ENCODE measurements at places on chromosomes 1 and 21.
A peak's percentile ranks its signal among the peaks of the same experiment; 100 is the strongest.

- no peak for DNase-seq
Observed at GRCh38 chr1:181073638-181074037, 14.9 kb upstream of the IER5 start.

DNA sequence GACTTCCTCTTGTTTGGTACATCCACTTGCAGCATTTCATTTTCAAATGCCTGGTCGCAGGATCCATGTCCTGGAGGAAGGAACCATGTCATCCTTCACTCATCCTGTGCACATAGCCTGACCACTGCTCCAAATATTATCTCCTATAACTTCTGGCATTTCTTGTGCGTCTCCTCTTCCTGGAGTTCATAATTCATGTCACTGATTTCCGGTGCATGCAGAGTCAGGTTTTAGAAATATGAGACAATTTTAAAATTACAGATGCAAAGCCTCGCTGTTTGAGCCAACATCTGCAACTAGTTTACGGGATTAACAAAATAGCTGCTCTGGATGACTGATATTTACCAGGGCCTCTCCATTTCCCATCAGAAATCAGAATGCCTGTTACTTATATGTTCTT is 268.1 kb downstream of the DNM3 start:
- peak; percentile 87 for DNase-seq

DNA sequence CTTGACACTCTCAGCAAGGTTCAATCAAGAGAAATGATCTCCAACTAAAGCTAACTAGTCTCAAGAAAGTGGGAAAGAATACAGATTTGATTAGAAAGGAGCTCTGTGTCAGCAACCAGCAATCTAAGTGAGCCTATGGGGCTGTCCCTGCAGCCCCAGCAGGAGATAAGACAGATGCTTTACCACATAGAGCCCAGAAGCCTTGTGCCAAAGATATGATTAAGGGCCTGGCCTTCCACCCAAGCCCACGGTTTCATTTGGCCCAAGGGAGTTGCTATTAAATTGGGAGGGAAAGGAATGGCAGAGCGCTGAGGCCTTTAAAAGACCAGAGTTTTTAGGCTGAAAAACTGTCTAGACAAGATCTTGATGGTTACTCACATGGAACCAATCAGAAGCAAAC is 74.8 kb downstream of the HLCS start:
- DNase-seq: no peak

GRCh38 chr1:25245809-25246599 is 1.2 kb downstream of the RSRP1 start:
- no peak for DNase-seq

GRCh38 chr1:234907940-234908405 is 220.7 kb downstream of the TOMM20 start:
- peak; percentile 91 for DNase-seq

DNA sequence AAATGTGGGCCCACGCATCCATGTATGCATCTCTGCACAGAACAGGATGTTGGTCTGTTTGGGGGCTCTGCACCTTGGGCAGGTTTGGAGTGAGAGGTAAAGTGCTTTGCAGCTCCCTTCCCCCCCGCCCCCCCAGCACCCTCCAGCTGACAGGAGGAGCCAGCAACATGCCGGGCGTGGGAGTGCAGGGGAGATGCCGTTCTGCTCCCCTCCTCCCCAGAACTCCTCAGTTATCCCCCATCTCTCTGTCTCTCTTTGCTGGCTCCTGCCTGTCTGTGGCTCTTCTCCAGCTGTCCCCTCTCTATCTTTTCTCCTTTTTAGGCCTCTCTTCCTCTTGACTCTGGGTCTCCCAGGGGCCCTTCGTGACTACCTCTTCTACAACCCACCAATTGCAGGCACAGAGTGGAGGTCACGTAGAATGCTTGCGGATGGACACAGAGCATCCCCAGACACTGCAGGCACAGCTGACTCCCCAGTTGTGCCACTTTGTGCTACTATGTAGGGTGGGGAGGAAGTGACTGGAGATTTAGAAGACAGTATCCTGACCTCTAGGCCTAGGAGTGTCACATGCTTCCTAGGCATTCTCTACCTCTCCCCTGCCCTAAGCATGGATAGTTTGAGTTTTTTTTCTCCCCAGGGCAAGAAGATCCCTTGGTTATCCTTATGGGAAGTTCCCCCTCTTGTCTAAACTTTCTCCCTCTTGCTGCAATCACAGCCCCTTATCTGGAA is 1.7 kb upstream of the RORC start:
- DNase-seq: no peak

DNA sequence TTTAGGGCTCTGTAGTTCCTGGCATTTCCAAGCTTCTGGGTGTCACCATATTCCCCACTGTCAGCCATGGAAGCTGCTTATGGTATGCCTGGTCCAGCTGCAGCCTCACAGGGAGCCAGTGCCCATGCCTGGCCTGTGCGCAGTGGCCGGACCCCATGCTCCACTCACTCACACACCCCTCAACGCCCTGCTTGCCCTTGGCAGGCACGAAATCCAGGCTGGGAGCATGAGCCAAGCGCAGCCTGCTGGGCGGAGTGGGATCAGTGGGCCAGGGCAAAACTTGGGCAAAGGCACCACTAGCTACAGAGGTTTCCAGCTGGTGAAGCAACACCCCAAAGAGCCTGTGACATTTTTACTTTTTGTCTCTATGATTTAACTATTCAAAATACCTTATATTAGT is 520.4 kb downstream of the RWDD3 start:
- DNase-seq: no peak

DNA sequence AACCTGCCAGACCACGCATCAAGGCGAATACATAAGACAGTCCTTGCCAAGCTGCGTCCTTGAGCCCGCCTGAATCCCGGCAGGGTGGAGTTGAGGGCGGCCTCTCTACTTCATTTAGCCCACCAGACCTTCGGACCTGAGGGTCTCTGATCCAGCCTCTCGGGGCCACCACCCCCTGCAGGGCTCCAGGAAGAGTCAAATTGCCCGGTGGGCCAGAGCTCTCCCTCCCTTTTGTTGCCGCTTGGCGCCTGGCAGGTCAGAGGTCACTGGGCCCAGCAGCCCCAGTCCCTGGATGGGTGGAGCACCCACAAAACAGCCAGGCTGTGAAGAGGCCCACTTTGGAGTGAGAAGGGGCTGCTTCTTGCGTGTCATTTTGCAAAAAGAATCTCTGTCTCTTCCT is 9.0 kb downstream of the GNG4 start:
- DNase-seq: no peak

DNA sequence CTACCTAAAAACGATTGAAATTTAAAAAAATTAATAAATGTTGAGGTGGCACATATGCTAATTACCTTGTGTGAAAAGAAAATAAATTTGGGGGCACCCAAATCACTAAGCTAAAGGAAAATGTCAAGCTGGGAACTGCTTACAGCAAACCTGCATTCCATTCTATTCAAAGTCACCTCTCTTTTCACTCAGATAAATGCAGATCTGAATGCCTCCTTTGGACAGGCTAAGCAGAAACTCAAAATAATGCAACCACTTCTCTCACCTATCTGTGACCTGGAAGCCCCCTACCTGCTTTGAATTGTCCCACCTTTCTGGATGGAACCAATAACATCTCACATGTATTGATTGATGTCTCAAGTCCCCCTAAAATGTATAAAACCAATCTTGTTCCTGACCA is 628.7 kb downstream of the AMY1C start:
- no peak for DNase-seq

DNA sequence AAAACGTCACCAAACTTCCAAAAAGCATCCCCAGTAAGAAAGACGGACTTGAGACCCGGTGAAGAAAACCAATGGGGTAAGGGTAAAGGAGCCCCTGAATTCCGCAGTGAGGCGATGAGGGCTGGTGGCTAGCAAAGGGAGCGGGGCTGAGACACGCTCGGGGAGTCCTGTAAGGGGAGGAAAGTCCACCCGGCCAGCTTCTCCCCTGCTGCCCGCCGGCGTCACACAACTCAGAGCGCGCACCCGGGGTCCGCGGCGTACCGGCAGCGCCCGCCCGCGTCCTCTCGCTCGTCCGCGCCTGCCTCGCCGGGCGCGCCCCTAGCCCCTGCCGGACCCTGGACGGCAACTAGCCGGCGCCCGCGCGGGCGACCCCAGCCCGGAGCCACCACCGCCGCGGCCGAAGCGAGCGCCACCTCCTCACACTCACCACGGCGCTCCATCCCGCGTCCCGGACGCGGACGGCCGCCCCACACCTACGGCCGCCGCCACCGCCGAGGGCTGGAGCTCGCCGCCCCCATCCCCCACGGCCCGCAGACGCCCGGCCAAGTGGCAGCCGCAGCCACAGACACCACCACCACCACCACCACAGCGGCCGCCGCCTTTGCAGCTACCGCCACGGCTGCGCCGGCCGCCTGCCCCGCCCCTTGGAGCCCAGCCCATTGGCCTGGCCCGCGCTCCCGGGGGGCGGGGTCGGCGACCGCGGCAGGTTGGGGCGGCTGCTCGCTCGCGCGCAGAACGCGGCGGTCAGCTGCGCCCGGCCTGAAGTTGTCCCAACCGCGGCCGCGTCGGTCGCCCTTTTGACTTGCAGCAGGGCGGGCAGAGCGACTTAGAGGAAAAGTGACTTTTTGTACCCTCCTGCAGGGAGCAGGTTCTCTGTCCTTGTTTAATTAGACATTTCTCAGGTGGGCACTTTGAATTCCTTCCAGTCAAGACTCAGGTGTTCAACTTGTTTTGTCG is 10.0 kb upstream of the ARHGAP29 start:
- no peak for DNase-seq

DNA sequence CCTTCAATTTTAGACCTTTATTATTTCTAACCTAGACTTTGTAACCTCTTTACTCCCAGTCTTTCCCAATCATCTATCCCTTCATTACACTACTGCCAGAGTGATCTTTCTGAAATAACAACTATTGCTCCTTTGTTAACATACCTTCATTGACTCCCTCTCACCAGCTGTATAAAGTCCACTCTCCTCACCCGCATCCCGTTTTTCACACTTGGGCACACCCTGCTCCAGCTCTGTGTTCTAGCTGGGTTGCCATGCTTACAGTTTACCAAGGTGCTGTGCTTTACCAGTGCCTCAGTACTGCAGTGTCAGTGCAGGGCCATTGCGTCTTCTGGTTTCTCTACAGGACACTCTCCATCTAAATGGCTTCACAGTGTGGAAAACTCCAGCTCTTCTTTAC is 148.2 kb downstream of the NFIA start:
- DNase-seq: no peak

DNA sequence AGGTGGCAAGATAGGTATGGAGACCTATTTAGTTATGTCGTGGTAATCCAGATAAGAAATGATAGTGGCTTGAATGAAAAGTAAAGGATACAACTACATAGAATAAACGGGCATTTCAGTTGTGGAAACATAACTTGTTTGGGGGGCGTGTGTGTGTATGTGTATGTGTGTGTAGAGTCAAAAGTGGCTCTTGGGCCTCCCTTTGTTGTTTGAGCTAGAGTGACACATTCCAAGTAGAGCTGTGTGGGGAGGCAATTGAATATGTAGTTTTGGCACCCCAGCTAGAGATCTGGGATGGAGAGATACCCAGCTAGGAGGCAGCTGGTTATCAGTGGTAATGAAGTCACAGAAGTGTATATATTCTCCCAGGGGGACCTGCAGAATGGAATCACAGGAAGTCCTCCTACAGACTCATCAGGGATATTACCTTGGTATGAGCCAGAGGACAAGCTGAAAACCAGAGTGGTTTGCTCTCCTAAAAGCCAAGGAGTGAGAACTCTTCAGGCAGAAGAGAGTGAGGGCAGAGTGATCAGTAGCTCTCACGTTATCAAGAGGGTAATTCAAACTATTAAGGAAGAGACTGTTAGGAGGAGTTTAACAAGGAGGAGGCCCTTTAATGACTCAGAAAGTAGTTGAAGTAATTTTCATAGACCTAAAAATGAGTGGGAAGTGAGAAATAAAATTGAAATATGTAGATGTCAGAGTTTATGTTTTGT is 5.1 kb downstream of the CR1L start:
- DNase-seq: no peak

DNA sequence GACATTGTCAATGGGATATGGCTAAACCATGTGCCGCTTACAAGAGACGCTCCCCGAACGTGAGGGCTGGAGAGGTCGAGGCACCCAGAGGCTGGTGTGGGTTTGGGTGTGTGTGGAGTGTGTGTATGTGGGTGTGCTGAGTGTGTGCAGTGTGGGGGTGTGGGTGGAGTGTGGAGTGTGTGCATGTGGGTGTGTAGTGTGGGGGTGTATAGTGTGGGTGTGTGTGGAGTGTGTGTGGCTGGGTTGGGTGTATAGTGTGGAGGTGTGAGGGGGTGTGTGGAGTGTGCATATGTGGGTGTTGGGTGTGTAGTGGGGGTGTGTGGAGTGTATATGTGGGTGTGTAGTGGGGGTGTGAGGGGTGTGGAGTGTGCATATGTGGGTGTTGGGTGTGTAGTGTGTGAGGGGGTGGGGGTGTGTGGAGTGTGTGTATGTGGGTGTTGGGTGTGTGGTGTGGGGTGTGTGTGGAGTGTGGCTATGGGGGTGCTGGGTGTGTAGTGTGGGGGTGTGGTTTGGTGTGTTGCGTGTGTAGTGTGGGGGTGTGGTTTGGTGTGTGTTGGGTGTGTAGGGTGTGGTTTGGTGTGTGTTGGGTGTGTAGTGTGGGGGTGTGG is 42.2 kb downstream of the SLC19A1 start:
- DNase-seq: no peak

DNA sequence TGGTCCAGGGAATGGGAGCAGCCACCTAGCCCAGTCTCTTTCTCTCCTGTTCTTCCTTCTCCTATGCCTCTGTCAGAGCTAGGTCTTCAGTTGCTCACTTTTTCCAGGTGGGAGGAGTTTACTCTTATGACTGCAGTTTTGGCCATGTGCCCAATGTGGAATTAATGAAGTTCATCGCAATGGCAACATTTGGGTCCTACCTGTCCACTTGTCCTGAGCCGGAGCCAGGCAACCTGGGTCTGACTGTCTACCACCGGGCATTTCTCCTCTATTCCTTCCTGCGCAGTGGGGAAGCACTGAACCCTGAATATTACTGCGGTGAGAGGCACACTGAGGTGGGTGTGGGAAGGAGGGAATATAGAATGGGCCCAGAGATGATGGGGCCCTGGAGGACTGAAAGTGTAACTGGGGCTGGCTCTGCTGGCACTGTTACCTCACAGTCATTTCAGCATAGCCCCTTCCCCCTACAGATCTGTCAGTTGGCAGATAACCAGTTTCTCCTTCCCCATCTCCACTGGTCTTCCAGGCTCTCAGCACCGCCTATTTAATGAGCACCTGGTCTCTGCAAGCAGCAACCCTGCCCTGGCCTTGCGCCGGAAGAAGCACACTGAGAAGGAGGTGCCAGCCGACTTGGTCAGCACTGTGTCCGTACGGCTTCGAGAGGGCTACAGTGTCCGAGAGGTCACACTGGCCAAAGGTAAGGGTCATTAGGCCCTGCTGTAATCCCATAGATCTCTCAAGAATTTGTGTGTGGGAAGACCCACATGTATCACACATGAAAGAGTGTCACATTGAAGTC is 30.1 kb downstream of the SZT2 start:
- DNase-seq: no peak

- no peak for DNase-seq
Observed at GRCh38 chr1:93967306-93967705, 58.1 kb upstream of the GCLM start.

DNA sequence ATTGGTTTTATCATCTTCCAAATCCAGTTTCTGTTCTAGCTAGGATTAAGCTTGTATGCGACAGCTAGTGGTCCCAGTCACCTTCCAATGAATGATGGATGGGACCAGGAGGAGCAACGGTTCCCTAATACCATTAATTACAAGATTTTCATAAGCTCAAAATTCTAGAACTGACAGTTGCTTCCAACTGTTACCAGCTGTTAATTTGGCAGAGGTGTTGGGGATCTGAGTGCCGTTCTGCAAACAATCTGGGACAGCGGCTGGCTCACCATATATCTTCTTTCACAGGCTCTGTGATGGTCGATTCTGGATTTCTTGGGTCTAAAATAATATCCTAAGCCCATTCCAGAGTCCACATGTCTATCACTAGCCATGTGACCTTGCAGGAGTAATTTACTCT is 34.5 kb upstream of the RALGPS2 start:
- no peak for DNase-seq

GRCh38 chr1:119715542-119715941 is 3.8 kb downstream of the PHGDH start:
- no peak for DNase-seq

Measured in skin of body (tissue), 3 donors.